Fibroblast of skin of right quadriceps (primary cell): ENCODE measurements at places on chromosomes 5 and 9.

GRCh38 chr9:101477736-101478135, 42.2 kb upstream of the ALDOB start:
- peak; percentile 41 for DNase-seq

- peak; percentile 76 for DNase-seq
Measured at GRCh38 chr5:97071101-97071500, 71.3 kb downstream of the LIX1 start.

- no peak for DNase-seq
Measured at GRCh38 chr9:109277451-109277850, 43.4 kb downstream of the EPB41L4B start.

- DNase-seq = no peak
Measured at GRCh38 chr5:56496581-56497063, 263.5 kb upstream of the ANKRD55 start.

DNA sequence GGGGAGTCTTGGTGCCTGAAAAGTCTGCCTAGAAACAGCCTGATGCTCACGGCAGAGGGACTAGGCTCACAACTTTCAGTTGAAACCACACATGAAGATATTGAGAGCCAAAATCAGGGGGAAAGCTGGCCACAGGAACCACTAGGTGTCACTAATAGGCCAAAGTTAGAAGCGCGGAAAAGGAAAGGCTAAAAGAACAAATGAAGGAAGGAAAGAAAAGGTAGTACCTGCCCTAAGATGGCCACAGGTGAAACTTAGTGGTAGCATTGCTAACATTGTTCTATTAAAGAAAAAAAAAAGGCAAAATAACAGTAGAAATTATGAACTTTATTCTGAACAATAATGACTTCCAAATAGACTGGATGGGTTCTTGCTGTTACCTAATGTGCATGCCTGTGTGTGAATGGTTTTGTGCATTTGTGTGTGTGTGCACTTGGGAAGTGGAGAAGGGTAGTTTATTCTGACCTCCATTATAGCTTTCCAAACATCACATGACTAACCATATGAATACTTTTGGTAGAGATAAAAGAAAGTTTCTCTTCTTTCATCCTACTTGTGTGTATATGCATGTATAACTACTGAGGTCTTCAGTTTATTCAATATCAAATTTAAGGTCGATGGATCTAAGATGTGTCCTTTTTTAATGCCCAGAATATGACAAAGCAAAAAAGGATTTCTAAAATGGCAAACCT, 2.1 kb upstream of the RFESD start:
- DNase-seq = peak; percentile 48

DNA sequence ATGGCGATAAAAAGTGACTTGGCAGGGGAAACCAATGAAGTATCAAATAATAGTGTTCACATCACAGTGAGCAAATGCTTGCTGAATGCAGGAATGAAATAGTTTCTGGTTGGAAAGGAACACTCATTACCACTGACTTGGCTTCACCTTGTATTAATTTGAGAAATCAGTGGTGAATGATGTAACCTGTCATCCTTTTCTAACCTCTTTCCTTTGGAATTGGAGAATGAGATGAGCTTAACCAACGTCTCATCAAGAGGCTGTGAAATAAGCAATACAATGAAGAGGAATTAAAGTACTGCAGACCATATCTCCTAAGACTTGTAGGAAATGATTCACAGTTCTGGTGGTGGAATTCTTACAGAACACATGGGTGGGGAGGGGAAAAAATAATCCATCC, 192.2 kb downstream of the DMAC1 start:
- peak; percentile 60 for DNase-seq

- peak; percentile 91 for DNase-seq
Measured at GRCh38 chr5:143177263-143177983, 226.1 kb downstream of the NR3C1 start.

DNA sequence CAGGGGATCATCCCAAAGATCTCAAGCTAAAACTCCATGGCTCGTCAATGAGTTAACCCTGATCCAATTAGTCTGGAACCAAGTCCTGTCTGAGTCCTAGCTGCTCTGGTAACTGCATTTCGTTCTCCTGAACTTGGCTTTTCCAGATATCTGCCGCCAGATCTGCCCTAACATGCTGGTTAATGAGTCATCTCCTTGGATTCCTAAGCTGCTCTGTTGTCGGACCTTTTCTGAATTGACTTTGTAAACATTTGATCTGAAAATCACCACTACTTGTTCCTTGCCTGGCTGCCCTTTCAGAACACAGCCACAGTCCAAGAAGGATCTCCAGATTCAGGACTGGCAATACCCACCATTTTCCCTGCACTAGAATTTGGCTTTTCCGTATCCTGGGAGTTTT, 473.0 kb downstream of the ZSWIM6 start:
- DNase-seq = peak; percentile 73

GRCh38 chr9:95107001-95107749, 210.3 kb downstream of the FANCC start:
- peak; percentile 63 for DNase-seq
